ENCODE measurements at places on chromosomes 1 and 21. TPM values are rescaled to one million over a fixed set of nuclear protein-coding genes. Genes with fewer than 3 reads are reported as not detected.

Gene OPRD1
- polyA plus RNA-seq: 0.66 TPM

DNA sequence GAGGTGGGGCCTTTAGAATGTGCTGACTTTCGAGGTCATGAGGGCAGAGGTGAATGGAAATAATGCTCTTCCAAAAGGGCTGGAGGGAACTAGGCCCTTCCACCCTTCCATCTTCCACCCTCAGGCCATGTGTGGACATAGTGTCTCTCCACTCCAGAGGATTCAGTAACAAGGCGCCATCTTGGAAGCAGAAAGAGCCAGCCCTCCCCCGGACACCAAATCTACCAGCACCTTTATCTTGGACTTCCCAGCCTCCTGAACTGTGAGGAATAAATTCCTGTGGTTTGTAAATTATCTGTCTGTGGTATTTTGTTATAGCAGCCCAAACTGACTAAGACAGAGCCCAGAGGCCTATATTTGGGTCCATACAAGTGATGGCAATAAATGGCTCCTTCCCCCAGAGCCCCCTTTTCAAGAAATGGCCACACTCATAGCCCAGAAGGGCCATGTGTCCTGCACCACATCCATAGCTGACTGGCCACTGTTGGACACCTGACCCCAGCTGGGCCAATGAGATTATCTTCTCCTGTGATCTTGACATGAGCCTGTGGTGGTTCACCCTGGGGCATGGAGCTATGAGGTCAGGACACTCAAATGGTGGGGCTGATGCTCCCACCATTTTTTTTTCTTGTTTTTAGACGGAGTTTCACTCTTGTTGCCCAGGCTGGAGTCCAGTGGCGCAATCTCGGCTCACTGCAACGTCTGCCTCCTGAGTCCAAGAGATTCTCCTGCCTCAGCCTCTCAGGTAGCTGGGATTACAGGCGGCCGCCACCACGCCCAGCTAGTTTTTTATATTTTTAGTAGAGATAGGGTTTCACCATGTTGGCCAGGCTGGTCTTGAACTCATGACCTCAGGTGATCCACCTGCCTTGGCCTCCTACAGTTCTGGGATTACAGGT lies 114.9 kb downstream of the RRAGC start:
- DNase-seq: no peak

Gene GDAP2
- polyA plus RNA-seq: 7.0 TPM

GRCh38 chr1:14876747-14877146 lies 276.8 kb upstream of the TMEM51 start:
- DNase-seq: no peak

DNA sequence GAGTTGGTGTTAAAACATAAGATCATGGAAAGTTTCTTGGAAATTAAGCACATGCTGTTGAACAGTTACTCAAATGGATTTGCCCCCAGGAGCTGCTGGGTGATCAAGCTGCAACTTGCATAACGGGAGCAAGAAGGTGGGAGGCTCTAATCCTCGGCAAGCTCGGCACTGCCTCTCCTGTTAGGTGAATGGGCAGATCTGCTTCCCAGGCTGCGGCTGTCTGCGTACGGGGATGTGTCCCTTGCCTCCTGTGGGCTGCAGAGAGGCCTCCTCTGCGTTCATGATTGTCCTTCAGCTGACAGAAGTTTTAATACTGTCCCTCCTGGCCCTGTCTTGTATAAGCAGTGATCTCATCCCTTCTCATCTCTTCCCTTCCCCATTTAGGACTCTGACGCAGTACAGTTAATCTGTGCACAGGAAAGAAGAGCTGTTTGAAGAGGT lies 36.7 kb downstream of the ATP1A1 start:
- no peak for DNase-seq

DNA sequence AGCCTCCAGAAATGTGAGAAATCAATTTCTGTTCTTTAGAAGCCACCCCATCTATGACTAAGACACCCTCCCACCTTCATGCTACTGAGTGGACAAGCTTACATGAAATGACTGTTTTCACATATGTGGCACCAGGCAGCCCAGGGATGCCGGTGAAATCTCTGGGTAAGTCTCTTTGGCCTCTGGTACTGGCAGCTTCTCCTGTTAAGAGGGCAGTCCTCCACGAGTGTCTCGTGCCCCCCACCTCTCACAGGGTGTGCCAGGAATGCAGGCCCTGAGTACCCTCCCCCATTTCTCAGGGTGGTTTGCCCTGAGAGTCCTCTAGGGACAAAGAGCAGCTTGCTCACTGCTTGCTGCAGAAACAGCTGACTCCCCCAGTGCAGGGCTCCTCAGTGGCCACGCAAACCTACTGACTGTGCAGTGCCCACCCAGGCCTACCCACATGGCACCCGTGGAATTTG lies 3.2 kb upstream of the PRXL2B start:
- no peak for DNase-seq

GRCh38 chr1:175211656-175212055 lies 19.1 kb upstream of the KIAA0040 start:
- no peak for DNase-seq

Gene ORC1
- 4.3 TPM for polyA plus RNA-seq

DNA sequence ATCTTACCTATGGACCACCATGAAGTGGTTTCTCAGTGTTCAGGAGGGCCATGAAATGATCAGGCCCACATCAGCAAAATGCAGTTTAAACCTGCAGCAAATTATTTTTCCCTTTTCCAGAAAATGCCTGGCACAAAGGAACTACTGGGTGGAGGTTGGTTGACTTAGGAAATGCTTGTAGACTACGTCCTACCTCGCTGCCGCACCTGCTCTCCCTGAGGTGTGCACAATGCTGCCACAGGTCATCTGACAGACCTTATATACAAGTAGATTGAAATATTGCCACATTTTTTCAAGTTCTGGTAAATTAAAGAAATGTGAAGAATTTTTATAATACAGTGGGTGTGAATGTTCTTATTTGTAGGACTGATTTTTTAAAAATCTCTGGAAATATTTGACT lies 166.7 kb upstream of the PDE4B start:
- no peak for DNase-seq

DNA sequence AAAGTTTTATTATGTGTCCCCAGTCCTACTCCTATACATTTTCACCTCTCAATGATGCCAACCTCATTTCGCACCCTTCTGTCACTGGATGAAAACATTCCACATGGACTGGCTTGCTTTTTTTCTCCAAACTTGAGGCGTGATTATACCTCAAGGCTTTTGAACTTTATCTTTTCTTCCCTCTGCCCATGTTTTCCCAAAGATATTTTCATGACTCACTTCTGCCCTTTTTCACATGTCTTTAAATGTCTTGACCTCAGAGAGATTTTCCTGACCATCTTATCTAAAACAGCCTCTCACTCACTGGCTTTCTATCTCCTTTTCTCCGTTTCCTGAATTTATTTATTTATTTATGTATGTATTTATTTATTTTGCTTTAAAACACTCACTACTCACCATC lies 659.0 kb downstream of the PTPRC start:
- no peak for DNase-seq

Gene GSTM1
- polyA plus RNA-seq: 1.7 TPM

- no peak for DNase-seq
Observed at GRCh38 chr1:223772771-223773160, 60.4 kb downstream of the CAPN2 start.

Gene ZFP69B
- 6.2 TPM for polyA plus RNA-seq

GRCh38 chr21:38032082-38032801 lies 116.0 kb upstream of the KCNJ6 start:
- DNase-seq: no peak

DNA sequence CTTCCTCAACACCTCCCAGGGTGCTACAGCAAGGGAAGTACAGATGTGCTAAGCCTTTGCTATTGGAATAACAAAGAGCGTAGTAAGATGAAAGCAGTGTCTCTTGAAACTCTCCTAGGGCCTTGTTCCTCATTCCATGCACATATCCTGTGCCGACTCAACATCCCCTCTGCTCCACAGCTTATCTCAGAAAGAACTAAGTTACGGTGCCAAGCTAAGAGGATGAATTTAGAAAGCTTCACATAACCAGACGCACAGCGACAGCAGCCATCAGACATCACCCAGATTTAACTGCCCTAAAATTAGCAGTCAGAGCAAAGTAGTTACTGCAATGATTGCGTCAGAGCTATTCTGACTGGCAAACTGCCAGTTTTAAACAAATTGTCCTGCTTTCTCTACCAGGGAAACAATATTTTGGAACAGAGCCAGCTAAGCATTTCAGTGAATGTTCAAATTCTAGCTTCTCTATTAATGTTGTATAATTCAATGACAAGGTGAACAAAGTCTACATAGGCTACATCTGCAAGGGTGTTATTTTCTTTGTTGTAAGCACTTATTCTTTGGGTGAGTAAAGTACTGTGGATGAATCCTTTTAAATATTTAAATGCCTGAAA lies 9.5 kb downstream of the SIPA1L2 start:
- no peak for DNase-seq

DNA sequence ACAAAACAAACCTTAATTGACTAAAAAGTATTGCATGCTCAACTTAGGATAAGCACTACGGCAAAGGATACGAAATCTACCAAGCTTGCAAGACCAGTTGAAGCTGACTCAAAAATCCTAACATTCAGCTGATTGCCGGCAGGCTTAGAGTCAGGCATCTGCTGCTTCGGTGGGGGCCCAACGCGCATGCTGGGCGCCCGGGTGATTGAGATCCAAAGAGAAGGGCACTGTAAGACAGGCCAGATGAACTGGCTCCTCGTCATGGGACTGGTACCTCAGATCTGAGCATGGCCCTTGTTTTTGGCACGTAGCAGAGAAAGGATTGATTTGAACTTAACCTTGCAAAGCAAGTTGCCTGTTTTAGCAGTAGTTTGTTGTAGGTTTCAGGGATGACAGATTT lies 86.6 kb downstream of the PRDM2 start:
- no peak for DNase-seq

DNA sequence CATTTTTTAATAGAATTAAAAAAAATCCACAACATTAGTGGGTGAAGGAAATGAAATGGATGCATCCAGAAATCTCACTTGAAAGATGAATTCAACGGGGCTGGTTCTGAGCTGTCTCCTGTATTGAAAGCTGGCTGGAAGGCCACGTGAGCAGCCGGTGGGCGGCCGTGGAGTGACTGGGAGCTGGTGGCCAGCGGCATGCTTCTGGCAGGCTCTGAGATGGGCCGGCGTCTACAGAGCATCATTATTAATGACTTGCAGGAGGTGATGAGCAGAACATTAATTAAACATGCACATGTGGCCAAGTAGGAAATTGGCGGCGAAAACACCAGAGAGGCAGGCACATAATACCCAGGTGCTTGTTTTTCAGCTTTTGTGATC lies 115.6 kb upstream of the LMO4 start:
- DNase-seq: no peak

DNA sequence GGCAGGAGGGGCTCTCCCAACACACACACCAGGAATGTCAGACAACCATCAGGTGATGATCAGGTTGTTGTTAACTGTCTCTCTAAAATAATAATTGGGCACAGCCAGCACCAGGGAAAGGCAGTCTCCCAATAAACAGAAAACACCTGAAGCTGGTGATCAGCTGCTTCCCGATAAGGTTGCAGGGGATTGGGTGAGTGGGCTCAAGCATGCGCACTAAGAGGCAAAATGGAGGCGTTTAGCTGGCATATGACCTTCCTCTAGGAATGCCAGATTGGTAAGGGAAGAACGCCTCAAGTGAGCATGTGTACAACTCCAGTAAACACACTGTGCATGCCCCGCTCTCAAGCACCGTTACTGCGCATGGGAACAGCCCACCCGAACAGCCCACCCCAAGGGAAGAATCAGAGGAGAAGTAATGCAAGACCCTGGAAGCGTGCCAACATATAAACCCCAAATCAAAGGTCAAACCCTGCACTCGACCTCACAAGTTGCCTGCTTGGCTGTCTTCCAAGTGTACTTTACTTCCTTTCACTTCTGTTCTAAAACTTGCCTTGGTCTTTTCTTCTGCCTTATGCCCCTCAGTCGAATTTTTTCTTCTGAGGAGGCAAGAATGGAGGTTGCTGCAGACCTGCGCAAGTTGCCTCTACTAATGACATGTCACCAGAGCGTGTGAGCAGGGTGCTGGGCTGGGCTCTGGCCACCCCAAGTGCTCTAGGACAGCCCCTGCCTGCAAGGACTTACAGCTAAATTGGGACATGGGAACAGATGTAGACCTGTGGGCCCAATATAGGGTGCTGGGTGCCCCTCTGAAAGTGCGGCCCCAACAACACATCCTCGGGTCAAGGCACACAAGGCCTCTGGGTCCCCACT lies 200.8 kb downstream of the RHOU start:
- no peak for DNase-seq

Gene CD2
- not detected for polyA plus RNA-seq

Gene ALG14
- not detected for polyA plus RNA-seq

Gene GJA9
- not detected for polyA plus RNA-seq

- DNase-seq: no peak
Observed at GRCh38 chr1:225875044-225875815, 7.0 kb downstream of the TMEM63A start.

DNA sequence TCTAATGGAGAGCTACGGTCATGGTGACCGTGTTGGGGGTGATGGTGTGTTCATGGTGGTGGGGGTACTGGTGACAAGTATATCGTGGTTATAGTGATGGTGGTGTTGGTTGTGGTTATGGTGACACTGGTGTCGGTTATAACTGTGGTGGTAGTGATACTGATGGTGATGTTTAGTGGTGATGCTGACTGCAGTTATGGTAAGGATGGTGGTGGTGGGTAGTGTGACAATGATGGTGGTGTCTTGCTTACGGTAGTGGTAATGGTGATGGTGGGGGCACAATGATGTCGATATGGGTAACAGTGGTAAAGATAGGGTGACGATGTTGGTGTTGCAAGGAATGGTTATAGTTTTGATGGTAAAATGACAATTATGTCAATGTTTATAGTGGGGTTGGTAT lies 98.9 kb upstream of the SLC2A1 start:
- DNase-seq: no peak
